Activated CD8-positive, alpha-beta T cell treated with anti-CD3 and anti-CD28 coated beads for 36 hours (primary cell): ENCODE measurements at places on chromosomes 4 and X. TPM values are rescaled to one million over a fixed set of nuclear protein-coding genes. Genes with fewer than 3 reads are reported as not detected.
A peak's percentile ranks its signal among the peaks of the same experiment; 100 is the strongest.

GRCh38 chr4:149140841-149141240 is 674.8 kb downstream of the IQCM start:
- DNase-seq, result no peak

DNA sequence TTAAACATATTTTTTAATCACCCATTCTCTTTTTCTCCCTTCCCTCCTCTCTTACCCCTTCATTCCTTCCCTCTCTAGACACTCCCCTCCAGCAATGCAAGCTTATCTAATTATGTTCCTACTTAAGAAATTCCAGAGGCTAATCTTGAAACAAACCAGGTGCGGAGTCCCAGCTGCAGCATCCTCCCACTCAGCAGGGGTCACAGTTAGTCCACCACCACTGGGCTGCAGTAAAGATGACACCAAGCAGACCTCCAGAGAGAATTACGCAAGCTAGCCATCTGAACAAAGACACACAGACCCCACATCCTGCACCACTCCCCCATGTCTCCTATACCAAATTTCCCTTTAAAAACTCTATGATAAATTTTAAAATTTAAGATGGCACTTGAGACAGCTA is 13.9 kb upstream of the SEC24B start:
- no peak for DNase-seq

GRCh38 chrX:17553961-17554482 is 179.0 kb downstream of the NHS start:
- no peak for DNase-seq

DNA sequence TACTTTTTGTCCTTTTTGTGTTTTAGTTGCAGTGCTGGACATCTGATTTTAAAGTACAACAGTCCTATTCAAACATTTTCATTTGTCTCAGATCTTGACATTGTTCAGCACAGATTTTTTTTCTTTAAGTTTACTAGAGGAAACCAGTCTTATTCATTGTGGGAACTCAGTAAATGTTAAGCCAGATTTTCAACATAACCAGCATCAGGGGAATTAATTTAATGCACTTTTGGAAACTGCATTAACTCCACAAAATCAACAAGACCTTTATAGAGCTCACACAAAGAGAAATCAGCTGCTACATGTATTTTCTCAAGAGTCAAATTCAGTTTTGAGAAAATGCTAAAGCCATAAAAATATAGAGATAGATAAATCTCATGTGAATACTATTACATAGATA is 9.9 kb downstream of the CPE start:
- DNase-seq, result no peak

- DNase-seq, result peak; percentile 60
These were observed 1.3 kb upstream of the TSPYL2 start for GRCh38 chrX:53080628-53081580.

- peak; percentile 79 for DNase-seq
These were observed 839 bp downstream of the STK26 start for GRCh38 chrX:132023896-132024386.

GRCh38 chr4:109699553-109700225 is 3.6 kb downstream of the CASP6 start:
- DNase-seq, result no peak

- peak; percentile 2 for DNase-seq
These were observed 60.4 kb downstream of the MMRN1 start for GRCh38 chr4:89954906-89955695.

- no peak for DNase-seq
These were observed 20.5 kb upstream of the FAM193A start for GRCh38 chr4:2515830-2516550.

GRCh38 chrX:154019633-154020528 is at the start of gene IRAK1:
Gene IRAK1, minus strand, starts transcription at chrX:154019902. Its CDS starts 90 bp downstream, at chrX:154019812.
- DNase-seq, result peak; percentile 51

Gene FSTL5
- not detected for total RNA-seq

Gene TNIP3
- total RNA-seq, result 2.4 TPM

Gene FMR1NB
- not detected for total RNA-seq
